Stimulated activated CD8-positive, alpha-beta memory T cell treated with anti-CD3 and anti-CD28 coated beads, Interleukin-7, amount 100 ng/mL, for 1 hour (primary cell): ENCODE measurements at places on chromosomes 5 and 9.

DNA sequence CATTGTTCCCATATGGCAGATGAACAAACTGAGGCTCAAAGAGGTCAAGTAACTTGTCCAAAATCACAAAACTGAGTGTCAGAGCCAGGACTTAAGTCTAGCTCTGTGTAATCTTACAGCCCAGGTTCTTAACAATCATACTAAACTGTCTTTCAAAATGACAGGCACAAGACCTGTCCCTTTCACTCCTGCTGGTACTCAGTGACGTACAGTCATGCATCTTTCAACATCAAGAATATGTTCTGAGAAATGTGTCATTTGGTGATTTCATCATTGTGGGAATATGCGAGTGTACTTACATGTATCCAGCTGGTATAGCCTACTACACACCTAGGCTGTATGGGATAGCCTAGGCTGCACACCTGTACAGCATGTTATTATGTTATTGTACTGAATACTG is 646.8 kb upstream of the WWC1 start:
- DNase-seq = no peak

DNA sequence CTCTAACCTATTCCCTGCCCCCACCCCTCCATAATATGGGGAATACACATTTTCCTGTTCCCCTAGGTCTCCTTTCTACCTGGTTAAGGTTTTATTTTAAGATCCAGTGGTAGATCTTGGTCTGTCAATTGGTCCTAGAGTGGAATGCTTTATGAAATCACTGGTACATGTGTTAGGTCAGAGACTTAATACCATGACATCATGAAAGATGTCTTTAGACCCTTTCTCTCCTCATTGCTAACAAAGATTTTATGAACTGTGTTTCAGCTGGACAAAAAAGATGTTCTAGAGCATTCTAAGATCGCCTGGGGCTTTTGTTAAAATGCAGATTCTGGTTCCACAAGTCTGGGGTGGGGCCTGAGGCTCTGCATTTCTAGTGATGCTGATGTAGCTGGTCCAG is 9.1 kb downstream of the GSN start:
- DNase-seq = no peak

DNA sequence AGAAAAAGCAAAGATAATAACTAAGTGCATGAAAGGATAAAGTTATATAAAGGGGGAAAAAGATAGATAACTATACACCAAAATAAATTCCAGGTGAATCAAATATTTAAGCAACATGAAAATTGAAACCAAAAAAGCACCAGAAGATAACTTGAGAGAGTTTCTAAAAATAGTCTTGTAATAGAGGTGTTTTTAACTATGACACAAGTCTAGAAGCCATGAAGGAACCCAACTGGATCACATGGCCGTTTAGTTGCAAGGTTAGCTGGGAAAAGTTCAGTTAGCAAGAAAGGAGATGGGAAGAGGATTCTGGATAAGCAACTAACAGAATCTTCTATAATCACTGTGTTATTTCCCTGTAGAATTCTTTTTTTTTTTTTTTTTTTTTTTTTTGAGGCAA is 9.2 kb upstream of the RASA1 start:
- DNase-seq = no peak

DNA sequence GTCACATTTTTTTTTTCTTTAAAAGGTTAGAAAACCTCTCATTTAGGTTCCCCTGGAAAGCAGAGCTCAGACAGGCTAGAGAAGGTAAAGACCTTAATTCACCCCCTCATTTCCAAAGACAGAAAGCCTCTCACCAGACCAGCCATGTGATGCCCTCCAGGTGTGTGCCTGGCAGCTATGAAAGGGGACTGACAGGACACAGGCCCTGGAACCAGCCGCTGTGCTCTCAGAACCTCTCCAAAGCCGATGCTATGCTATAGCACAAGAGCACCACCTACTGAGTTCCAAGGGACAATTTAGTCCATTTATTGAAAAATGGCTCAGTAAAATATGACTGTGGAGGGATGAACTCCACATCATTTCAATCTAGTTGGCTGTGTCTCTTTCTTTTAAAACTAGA is 48.8 kb downstream of the FANCC start:
- no peak for DNase-seq

DNA sequence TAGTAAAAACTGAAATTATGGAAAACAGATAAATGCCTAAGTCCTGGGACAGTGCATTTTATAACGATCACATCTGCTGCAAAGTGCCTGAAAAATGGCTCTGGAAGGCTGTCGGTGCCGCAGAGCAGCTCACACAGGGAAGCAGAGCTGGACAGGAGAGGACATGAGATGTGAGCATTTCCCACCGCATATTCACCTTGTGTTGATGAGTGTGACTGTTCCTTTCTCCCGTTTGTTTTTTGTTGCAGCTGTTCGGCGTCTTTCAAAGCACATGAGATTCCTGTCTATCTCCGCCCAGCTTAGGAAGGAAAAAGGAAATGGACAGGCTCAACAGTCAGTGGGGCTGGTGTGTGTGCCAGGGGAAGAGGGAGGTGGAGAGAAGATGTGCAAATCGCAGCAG is 164.9 kb upstream of the SEMA6A start:
- DNase-seq = no peak

- DNase-seq = no peak
These were observed 764.9 kb downstream of the DNAH5 start for GRCh38 chr5:13179407-13180087.

GRCh38 chr9:90547896-90548295 is 94.7 kb downstream of the DIRAS2 start:
- DNase-seq = no peak

DNA sequence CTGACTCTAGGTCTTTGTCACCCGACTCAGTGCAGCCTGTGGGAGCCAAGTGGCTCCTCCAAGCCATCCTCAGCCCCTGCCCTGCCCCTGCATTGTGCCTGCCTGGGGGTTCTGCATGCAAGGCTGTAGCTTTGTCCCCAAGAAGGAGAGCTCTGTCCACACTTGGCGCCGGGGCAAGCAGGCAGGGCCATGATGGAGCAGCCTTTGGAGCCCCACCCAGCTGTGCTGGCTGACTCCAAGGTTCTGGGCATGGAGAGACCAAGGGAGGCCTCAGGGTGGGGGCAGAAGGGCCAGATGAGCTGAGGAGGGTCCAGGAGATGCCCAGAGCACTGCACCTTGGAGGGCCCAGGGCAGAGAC is 226.2 kb downstream of the CACNA1B start:
- DNase-seq = no peak

GRCh38 chr9:90801973-90802322 is 329 bp downstream of the SYK start:
- DNase-seq = no peak

GRCh38 chr9:69168709-69169217 is 5.3 kb upstream of the TJP2 start:
- no peak for DNase-seq

GRCh38 chr9:82490019-82490499 is 501.5 kb downstream of the SPATA31D1 start:
- no peak for DNase-seq

DNA sequence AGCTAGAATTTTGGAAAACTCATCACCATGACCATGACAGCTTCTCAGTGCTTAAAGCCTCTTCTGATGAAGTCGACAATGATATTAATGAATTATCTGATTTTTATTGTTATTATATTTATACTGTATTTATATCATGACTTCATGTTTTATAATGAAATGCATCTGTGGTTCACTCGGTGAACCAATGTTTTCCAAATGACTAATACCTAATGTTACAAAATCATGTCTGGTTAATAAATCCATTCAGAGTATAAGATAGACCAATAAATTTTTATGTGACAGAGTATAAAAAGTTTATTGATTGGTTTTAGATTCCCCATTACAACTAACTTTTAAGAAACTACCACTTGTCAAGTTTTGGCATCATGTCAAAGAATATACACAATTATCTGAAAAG is 416.5 kb downstream of the MLLT3 start:
- DNase-seq = no peak

GRCh38 chr5:21807953-21808352 is 1045.2 kb downstream of the CDH12 start:
- DNase-seq = no peak
